ENCODE measurements at places on chromosomes 3 and 15.

DNA sequence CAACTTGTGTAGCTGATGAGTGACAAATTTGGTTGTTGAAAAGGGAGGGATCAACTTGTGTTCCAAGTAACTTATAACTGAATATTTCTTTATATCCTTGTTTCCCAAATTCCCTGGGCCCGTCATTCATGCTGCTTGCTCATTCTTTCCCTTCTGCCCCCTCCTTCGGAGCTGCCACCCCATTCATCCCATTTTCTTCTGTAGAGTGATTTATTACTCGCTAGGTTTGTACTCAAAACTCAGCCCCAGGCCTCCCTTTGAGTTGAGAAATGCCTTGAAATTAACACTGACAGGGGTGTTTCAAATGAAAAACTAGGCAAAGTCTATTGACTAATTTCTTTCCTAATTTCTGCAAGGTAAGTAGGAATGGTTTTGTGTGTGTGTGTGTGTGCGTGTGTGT lies 277.4 kb upstream of the SLCO3A1 start:
- no peak for DNase-seq

DNA sequence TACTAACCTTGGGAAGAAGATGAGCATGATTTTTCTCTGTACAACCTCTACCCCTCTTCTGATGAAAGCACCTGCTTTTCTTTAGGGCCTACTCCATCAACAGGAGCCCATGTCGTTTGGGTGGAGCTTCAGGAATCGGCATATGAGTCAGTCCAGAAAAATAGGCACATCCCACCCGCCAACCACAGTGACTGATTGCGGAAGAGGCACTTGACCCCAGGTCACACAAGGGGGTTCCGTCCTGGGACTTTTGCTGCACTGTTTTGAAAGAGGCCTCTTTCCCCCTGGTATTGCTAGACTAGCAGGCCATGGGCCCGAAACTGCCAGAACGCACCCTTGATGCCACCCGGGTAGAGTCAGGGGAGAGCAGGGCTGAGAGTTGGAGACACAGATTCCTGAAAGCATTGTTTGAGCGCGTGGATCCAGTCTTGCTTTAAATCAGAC lies 19.3 kb upstream of the NRROS start:
- DNase-seq = no peak

- no peak for DNase-seq
Observed at GRCh38 chr3:105907777-105908176, 39.0 kb upstream of the CBLB start.

DNA sequence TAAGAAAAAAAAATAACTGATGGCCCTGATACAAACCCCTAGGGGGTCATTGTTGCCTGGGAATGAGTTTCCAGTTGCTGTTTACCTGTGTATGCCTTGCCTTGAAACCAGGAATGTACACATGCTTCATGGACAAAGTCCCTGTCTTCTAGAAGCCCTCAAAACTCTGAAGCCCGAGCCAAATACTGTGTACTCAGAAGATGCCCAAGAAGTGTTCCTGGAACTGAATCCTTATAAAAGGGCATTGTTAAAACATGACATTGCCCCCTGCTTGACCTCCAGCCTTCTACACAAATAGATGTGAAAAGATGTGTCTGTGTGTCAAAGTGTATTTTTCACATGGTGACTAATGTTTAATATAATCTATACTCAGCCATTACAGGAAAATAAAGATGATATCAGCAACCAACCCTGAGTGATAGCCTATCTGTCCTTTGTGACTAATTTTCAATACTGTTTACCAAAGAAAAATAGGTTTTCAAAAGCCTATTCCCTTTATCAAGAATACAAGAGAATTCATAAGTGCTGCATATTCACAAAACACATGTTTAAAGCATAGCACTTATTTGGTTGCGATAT lies 325.9 kb downstream of the MECOM start:
- DNase-seq = no peak

- no peak for DNase-seq
Observed at GRCh38 chr3:84547971-84548970, 410.5 kb upstream of the CADM2 start.

DNA sequence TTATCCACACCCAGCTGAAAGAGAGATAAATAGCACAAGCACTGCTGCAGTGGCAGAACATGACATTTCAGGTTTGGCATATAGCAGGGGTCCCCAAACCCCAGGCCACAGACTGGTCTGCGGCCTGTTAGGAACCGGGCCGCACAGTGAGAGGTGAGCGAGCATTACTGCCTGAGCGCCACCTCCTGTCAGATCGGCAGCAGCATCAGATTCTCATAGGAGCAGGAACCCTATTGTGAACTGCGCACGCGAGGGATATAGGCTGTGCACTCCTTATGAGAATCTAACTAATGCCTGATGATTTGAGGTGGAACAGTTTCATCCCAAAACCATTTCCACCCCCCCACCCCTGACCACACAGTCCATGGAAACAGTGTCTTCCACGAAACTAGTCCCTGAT lies 54.6 kb downstream of the CCR4 start:
- DNase-seq = no peak

DNA sequence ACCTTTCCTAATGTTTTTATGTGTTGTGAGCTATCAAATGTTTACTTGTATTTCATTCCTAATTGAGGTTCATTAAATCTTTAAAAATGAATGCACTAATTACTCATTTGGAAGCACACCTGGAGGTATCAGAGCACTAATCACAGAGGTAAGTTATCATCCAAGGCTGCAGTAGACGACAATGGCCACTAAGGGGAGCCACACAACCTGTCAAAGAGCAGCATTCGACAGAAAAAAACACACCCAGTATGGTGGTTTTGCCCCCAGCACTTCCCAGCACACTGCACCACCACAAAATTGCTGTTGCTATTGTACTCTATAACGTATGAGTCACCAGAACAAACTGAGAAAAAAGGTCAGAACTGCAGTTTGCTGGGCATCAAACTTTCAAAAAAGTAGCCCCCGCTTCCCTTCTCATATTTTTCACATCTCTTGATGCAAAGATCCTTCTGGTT lies 205.9 kb upstream of the IGF1R start:
- no peak for DNase-seq

DNA sequence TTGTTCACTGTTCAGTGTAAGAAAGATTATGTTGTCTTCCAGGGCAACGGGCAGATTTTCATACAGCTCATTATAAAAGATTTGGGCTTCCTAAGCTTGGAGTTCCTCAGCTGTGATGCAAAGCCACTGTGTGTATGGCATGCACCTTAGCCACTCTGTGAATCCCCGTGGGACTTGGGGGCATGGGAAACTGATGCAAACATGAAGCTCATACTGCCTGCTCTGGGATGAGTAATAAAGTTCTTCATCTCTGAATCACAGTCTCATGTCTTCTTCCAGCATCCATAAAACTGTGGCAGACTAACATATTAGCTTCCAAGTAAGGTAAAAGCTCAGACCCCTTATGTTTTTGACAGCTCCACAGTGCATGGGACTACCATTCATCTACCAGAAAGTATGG lies 154.3 kb upstream of the RORA start:
- no peak for DNase-seq

- no peak for DNase-seq
Observed at GRCh38 chr3:61778095-61778494, 216.7 kb downstream of the PTPRG start.

GRCh38 chr3:129398803-129399144 lies 29.7 kb downstream of the EFCAB12 start:
- peak; percentile 57 for DNase-seq

- no peak for DNase-seq
Observed at GRCh38 chr15:66734961-66735908, 33.2 kb downstream of the SMAD6 start.

DNA sequence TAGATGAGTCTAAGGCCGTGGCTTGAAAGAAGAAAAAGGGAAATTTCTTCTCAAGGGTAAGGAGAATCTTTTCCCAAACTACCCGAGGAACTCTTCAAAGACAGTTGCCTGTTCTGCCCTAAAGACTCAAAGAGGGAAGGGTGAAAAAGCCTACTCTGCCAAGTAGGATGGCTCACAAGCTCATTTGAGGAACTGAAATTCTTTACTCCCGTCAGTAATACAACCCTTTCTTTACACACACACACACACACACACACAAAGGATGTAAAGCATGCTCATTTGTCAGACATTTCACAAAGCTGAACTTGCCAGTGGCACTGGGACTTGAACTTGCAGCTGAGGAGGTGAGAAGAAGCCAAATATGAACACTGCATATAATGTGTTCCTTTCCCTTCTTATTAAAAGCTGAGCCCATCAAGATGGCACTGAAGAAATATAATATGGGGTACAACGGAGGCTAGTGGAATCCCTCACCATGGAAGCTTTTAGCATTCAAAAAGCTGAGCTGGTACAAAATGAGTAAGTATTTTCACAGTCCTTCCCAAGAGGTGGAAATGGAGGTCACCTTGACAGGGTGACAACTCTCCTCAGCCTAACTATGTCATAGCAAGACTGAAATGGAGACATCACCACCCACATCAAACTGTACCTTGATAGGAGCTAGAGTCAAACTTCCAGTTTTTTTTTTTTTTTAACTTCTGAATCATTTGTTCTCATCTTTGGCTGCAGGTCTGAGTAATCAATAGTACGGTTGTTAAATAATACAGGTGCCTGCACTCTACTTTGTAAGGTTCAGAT lies 57.6 kb downstream of the TAFA4 start:
- DNase-seq = no peak

Measured in mucosa of descending colon (tissue), 3 donors.